ENCODE measurements at places on chromosomes 3 and 15.

GRCh38 chr15:29795610-29796009 lies 26.7 kb downstream of the TJP1 start:
- DNase-seq: no peak

GRCh38 chr15:38781196-38781595 lies 216.6 kb upstream of the RASGRP1 start:
- DNase-seq: no peak

GRCh38 chr15:62453375-62453774 lies 288.3 kb upstream of the C2CD4B start:
- DNase-seq: no peak

DNA sequence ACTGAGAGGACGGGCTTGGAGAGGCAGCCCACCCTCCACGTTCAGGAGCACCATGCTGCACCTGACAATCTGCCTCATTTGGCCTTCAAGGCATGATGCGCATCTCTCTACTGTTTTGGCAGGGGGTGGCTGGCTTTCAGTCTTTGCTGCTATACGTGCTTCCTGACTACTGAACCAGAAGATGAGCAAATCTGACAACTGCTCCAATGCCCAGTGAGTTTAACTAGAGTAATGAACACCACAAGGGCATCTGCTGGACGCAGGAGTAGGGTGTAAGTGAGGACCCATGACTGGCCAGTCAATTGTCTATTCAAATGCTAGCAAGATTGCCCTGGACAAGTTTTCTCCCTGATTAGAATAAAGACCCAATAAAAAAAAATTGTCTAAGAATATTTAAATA lies 335.7 kb downstream of the MAGI1 start:
- no peak for DNase-seq

DNA sequence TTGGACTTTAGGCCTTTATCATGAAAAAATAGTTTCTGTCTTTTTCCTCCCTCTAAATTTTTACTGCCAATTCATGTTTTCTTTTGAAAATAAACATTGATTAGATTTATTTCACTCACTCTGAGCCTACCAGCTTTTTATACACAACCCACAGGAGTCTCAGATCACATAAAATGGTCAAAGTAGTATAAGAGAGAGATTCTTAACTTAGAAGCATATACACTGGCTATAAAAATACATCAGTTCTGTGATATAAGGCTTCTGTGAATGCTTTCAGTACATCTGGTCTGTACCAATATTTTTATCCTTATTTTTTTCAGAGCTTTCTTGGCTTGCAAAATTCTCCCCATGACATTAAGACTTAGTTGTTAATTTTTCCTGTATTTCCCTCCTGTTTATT lies 117.0 kb upstream of the PTX3 start:
- DNase-seq: no peak

GRCh38 chr3:63193647-63194046 lies 84.5 kb upstream of the SYNPR start:
- no peak for DNase-seq

Data from GM20000 (cell line).